ENCODE measurements at places on chromosomes 12 and 14.

GRCh38 chr12:52534482-52534881 lies 14.3 kb upstream of the KRT5 start:
- no peak for DNase-seq

DNA sequence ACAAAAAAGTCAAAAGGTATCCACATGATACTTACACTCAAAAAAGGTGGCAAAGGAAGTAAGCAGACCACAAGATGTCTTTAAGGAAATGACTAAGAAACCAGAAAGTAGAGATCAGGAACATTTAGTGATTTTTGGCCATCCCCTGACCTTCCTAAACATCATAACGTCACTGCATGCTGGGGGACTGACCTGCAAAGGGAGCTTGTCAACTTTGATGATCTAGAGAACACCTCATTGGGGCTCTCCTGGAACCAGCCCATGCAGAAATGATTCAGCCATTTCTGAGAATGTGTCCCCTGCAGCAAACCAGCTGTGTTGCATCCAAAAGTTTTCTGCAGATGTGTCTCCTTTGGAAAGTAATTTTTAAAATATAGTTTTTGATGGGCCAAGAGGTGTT lies 152.2 kb upstream of the RASSF8 start:
- DNase-seq = no peak

DNA sequence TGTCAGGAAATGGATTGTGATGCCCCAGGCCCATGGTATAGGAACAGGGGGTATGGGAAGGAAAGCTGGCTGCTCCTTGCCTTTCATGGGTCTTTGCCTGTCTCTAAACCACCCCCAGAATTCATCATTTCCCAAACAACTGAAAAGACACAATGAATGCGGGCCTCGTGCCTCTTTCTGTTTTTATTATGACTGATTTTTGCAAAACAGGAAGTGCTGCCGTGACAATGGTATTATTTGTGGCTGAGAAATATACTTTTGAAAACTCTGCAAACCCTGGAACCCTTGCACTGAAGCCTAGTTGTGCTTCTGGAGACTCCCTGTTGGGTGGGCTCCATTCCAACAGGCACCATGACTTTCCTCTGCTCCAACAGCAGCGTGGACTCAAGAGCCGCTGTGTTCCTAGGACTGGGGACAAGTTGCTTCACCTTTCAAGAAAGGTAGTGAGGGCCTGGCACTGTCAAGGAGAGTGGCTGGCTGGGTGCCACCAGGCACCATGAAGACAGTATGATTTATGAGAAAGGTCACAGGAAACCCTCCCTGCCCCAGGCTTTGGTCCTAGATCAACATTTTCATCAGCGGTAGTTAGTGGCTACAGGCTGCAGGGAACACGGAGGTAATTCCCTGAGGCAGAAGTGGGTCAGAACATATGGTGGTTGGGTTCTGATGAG lies 4.8 kb upstream of the DGLUCY start:
- DNase-seq = peak; percentile 78

GRCh38 chr12:69204191-69204590 lies 35.2 kb upstream of the CPSF6 start:
- DNase-seq = no peak

GRCh38 chr12:79183003-79183402 lies 318.4 kb downstream of the SYT1 start:
- no peak for DNase-seq

DNA sequence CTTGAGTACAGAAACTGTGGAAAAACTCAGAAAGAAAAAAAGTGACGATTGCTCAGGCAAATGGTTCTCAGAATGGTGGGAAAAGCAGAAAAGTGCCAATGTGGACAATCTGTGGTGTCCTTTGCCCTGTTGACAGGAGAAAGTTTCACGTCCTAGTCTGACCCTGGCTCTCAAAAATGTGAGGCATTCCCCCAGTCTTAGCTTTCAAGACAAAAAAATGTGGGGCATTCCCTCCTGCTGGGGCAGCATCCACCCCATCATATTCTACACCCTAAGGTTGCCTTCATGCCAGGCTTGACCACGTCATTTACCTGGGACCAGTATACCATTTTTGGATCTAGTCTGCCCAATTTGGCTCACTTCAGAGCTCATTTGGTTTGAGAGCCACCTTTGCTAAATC lies 20.7 kb upstream of the ANAPC7 start:
- no peak for DNase-seq

DNA sequence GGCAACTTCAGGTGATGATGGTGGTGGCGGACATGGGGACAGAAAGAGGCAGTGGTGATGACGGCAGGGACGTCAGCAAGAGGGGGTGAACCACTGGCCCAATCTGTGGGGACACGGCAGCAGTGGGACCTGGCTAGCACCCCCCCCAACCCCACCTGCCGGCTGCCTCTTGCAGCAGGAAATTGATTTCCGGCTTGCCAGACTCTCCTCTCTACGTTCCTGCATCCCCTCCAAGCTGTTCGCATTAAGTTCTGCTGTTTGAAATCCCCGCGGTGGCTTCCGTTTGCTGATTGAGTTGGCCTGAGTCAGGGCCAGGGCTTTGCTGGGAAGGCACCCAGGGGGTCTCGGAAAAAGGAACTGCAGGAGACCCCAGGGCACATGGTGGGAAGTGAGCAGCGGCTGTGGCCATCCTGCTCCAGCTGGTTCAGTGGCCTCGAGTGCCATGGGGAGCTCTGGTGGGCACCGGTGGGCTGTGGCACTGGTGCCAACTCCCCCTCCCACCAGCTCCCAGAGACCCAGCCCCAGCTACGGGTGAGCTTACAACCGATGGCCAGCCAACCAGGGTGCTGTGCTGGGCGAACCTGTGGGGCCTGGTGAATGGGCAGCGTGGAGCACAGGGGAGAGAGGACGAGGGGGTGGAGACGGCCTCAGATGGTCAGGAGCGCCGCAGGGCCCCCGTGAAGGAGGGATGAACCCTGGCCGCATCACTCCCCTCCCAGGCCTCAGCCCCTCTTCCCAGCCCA lies 14.6 kb upstream of the NUDT14 start:
- DNase-seq = no peak

DNA sequence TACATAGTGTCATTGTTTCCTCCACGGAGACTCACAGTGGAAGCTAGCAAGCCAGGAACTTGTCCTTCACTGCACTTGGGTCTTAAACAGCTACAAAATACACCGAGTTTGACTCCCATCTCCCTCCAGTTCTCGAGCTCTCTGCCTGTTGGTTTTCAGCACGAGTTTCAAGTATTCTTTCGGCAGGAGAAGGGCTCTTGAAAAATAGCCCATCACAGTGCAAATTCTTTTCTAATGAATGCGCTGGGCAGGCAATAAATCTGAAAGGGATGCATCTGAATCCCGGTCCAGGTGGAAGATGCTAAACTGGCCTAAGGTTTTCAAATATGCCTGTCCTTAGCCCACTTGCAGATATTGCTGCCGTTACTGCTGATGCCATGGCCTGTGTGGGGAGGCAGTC lies 173.9 kb downstream of the CACNA1C start:
- DNase-seq = no peak

DNA sequence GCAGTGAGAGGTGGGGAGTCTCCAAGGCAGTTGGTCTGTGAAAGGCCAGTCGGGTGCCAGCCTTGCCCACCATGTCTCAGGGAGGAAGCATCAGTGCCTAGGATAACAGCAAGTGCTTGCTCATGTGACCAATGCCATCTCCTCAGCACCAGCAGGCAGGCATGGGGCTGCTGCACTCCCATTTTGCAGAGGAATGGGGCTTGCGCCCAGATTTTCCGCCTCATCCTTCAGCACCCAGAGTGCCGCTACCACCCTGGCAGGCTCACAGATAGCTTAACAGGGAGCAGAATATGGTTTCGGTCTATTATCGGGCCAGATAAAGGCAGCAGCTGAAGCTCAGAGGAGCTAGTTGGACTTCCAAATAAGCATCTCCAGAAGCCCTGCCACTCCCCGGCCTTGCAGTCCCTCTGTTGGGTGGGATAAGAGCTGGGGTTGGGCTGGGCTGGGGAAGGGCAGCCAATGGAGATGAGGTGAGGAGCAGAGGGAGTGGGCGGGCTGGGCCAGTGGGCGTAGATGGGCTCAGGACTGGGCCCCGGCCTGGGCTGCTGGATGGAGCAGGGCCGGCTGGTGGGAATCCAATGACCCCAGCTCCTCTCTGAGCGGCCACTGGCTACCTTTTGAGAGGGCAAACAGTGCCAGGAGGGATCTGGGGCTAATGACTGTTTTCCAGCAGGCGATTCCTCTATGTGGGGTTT lies 8.4 kb upstream of the KRT80 start:
- DNase-seq = no peak

DNA sequence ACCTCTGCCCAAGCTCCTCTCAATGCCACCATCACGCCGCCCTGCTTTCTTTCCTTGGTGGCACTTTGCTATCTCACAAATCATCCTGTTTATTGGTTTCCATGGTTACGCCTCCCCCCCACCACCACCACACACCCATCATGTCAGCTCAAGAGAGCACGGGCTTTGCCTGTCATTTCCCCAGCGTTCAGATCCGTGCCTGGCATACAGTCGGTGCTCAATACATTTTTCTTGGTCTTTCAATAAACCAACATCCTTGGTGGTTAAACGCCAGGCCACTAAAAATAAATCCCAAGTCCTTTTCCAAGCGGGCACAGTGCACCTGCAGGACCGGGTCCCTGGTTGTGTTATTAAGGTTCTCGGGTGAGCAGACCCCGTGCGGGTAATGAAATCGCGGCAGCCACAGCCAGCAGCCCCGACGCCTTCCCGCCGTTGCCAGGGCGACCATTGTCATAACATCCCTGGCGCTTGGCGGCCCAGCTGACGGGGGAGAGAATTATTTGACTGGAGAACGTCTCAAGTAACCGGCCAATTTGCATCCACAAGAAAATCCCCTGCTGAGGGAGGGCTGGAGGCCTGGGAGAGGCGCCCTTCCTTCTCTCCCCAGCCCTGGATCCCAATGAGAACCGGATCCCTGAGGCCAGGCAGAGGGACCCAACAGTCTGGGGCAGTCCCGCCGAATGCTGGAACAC lies 92.9 kb downstream of the KSR2 start:
- DNase-seq = peak; percentile 63

GRCh38 chr12:5784462-5785130 lies 160.5 kb downstream of the ANO2 start:
- no peak for DNase-seq

DNA sequence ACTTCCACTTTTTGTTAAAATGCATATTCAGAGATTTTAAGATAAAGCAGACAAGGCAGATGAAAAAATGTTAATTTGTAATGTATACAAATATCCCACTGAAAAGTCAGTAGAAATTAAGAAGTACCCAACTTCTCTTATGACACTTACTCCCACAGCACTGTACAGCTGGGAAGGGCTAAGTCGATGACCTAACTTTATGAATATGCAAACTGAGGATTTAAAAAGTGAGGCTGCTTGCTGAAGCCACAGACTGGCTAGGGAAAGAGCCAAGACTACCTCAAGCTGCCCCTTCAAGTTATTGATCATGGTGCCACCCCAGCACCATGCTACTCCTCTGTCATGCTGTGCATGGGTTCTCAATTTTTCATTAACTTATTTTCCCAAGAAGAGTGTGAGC lies 17.0 kb downstream of the PPM1H start:
- no peak for DNase-seq

DNA sequence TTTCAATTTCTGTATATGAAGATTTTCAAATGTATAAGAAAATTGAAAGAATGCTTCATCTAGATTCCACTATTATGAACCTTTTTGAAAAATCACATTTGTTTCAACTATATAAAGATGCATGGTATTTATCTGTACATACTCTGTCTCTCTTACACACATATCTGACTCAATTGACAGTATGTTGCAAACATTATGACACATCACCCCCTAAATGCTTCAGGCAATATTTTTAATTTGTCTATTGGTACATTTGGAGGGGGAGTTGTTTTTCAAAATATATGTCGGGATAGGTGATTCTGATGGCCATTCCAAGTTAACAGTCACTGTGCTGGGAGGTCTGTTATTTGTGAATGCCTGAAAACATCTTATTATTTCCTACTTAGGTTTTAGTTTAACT lies 14.4 kb downstream of the PCNX1 start:
- DNase-seq = no peak

DNA sequence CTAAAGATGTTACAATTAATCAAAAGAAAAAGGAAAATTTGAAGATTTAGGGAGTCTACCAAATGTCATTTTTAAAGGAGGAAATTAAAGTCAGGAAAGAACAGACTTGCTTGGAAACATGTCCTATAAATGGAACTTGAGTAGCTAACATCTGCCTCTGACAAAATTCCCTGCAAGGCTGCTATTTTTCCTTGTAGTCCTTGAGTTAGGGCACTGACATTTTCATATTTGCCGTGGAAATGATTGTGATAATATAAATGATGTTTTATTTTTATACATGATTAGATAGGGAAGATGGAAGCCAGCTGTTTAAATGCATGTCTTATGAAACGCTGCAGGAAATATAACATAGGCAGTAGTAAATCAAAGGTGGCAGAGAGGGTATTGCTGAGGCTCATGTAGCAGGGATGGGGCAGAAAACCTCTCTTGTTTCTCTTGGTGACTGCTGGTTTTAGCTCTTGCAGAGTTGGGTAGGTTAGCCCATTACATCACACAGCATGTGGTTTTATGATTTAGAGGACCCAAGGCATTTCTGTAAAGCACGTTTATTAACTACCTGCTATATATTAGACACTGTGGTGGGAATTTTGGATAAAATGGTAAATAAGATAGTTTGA lies 21.7 kb downstream of the NUBPL start:
- no peak for DNase-seq

DNA sequence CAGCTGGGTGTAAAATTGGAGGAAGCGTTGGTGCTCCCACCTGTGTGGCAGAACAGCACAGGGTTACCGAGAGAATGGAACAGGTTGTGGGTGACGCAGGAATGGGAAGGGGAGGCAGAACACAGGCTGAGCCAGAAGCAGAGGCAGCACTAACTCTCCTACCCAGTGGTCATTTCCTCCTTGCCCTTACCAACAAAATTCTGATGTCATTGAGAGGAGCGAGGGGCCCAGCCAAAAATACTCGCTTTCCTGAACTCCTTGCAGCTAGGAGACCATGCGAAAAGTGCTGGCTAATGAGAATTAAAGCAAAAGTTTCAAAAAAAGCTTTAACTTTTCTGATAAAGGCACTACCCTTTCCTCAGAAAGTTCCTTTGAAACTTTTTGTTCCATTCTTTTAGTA lies 54.4 kb upstream of the HMGA2 start:
- DNase-seq = no peak

- no peak for DNase-seq
These were observed 155.5 kb downstream of the ANO2 start for GRCh38 chr12:5789469-5789968.

GRCh38 chr14:28719130-28719529 lies 47.5 kb upstream of the FOXG1 start:
- no peak for DNase-seq

DNA sequence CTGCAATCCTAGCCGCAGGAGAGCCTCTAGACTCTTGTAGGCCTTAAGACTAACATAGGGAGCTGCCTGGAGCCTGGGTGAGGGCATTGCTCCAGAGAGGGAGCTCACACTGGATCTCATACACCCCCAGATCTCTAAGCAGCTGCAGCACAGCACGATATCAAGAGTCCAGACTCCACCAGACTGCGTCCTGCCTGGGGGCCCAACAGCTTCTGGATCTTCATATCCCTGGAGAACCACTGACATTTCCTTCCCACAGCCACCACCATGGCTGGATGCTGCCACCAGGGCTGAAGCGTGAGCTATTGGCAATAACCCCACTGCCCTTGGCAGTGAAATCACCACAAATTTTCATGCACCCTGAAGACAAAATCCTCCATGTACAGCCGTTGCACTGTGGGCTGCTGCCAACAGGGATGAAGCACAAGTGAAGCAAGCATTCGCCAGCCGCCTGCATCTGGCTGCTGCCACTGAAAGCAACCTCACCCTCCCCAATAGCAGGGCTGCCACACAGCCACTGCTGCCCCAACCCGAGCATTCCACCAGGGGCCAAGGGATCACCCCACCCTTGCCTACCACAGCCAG lies 28.2 kb downstream of the CACNA2D4 start:
- no peak for DNase-seq
